ENCODE measurements at places on chromosomes 5 and 9.

DNA sequence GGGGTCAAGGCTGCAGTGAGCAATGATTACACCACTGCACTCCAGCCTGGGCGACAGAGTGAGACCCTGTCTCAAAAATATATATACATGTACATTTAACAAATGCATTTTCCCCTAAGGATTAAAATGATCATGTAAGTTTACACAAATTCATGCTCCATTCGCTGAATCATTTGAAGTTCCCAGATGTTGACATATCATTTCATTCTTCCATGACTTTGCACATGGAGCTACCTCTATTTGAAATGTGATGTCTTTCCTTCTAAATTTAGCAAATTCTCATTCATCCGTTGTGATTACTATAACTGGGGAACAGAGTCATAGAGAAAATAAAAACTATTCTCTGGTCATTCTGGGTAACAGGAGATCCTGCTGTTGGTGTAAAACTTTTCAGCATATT lies 10.6 kb downstream of the PTGER4 start:
- DNase-seq, result no peak

- no peak for DNase-seq
Measured at GRCh38 chr5:111197523-111197922, 26.7 kb upstream of the CAMK4 start.

- no peak for DNase-seq
Measured at GRCh38 chr5:172689801-172690200, 48.7 kb downstream of the NEURL1B start.

DNA sequence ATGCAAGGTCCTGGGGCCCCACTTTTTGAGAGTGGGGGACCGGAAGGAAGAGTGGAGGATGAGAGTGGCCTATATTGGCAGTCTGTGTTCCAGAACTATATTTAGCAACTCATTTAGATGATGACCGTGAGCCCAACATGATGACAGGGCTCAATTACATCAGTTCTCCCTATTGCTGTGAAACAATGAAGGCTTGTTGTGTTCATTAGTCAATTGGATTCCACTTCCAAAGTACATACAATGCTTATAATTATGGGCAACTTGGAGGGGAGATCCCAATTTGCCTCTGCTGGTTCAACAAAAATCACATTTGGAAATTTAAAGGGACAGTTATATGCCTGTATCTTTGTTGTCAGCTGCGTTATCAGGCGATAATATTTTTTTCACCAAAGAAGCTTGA lies 91.1 kb downstream of the TARS1 start:
- DNase-seq, result no peak

DNA sequence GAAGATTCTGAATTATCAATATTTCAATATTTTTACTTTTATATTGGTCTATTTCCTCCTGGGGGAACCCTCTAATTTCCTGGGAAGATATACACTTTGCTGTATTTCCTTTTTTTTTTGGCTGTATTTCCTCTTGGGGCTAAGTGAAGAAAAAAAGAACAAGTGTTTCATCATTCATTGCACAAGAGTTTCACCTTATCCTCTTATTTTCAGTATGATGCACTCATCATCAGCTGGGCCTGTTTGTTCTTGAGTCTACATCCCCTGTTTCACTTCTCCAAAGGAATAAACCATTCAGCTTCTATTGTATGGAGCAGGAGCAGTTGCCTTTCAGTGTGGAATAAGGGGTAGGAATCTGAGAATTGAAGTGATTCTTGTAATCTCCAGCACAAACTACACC lies 210.8 kb downstream of the FAM170A start:
- no peak for DNase-seq

DNA sequence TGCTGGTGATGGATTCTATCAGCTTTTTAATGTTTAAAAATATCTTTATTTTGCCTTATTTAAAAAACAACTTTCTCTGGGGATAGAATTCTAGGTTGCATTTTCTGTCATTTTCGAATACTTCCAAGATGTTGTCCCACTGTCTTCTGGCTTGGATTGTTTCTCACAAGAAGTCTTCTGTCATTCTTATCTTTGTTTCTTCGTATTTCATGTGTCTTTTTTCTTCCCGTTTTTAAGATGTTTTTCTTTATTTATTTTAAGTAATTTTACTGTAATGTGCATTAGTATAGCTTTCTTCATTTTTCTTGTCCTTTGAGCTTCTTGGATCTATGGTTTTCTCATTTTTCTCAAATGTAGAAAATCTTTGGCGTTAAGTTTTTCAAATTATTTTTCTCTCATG lies 19.1 kb downstream of the STX17 start:
- no peak for DNase-seq

- no peak for DNase-seq
Measured at GRCh38 chr9:132049323-132049882, 30.3 kb downstream of the MED27 start.
